ENCODE measurements at places on chromosomes 2 and 18.
A peak's percentile ranks its signal among the peaks of the same experiment; 100 is the strongest.

DNA sequence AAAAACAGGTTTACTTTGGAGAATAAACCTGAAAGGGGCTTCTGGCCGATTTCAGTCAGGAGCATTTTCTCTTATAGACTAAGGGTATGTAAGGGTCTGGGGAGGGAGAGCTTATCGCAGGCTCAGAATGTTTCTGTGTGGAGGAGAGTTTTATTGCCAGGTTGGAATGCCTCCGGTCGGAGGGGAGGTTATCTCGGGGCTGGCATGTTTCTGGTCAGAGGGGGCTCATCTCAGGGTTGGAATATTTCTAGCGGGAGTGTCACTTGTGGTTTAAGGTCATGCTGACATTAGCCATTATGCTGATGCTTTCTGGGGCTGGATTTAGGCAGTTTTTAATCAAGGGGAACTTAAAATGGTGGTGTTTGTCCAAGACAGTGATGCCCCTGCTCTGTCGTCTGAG is 333.6 kb downstream of the METTL4 start:
- DNase-seq, result no peak

DNA sequence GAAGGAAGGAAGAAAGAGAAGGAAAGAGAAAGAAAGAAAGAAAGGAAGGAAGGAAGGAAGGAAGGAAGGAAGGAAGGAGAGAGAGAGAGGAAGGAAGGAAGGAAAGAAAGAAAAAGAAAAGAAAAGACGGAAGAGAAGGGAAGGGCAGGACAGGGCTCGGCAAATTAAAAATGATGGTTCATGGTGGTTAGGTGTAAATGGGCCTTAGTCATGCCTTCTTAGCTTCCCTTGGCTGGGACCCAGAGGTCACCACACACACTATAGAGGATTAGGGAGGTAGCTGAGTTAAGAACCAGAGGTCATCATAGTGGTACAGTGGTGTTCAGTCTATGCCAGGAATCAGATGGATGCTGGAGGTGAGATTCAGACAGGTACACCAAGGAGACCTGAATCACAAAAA is 9.3 kb upstream of the ATL2 start:
- no peak for DNase-seq

- no peak for DNase-seq
Observed at GRCh38 chr2:105771836-105772235, 27.1 kb downstream of the NCK2 start.

- no peak for DNase-seq
Observed at GRCh38 chr2:39140322-39140847, 19.5 kb upstream of the SOS1 start.

- DNase-seq, result no peak
Observed at GRCh38 chr2:70959851-70960832, 18.3 kb upstream of the ANKRD53 start.

DNA sequence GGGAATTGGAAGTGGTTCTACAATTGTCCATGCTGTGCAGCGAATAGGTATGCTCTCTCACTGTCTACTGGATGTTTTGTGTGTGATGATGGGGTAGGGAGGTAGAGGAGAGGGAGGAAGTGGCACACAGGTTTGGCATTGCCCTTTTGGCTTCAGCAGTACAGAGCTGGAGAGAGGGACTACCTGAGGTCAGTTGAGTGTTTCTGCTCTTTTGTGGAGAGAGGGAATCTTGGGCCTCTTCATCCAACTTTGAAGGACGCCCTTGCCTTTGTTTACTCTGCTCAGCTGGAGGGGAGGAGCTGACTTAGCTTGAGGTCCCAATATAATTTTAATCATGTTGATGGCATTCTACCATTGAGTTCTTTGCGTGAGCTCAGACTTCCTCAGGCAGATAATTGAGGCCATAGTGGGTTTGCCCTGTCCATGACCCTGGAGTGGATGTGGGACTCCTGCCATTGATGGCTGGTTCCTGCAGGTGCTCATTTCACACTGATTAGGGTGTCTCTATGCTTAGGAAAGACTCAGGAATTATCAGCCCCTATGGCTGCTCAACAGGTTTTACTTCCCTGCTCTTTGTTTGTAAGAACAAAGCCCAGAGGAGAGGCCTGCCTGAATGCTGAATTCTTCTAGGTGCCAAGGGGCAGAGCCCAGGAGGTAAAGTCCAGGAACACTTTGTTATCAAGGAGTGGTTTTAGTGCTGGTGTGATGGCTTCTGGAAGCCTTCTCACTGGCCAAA is 7.2 kb downstream of the RPIA start:
- DNase-seq, result no peak

GRCh38 chr2:34099377-34099776 is 500.3 kb upstream of the FAM98A start:
- no peak for DNase-seq

DNA sequence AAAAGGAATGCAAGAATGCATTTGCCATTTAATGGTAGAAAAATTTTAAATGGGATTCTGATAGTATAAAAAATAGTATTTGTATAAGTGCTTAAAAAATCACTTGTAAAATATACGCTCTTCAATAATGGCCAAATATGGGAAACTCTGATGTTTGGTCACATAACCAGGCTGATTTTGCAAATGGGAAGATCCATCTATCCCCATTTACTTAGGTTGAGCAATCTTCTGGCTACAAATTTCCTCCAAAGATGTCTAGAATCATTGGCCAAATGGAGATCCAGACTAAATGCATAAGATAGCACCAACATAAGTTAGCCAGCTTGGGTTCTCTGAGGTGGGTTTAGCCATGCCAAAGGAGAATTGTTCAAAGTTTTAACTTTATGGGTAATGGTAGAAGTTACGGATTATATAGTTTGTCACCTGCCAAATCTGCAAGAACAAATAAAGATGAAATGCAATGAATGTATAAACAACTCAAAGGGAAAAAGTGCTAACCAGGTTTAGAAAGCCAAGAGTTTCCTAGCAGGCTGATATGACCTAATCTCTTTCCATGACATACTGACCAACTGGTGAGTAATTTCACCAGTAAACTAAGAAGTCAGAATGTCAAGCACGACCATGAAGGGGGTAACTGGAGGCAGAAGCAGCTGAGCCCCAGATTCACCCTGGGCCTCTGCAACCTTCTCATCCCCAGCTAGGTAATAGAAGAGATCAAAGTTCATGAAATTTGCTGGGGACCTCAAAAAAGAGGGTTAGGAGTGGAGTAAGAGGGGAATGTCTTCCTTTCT is 10.0 kb downstream of the RHOB start:
- DNase-seq, result no peak

DNA sequence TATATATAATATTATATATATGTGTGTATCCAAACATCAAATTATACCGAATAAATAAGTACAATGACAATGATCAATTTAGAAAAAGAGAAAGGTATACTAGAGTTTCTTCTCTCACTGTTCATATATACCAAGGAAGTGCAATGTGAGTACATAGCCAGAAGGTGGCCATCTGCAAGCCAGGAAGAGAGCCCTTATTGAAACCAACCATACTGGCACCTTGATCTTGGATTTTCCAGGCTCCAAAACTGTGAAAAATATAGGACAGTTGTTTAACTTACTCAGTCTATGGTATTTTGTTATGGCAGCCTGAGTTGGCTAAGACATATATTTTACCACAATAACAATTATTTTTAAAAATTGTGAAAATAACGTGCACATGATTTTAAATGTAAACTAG is 1490.2 kb upstream of the SLC39A10 start:
- DNase-seq, result no peak

- DNase-seq, result peak; percentile 73
Observed at GRCh38 chr2:45291296-45291701, 282.0 kb upstream of the SIX2 start.

GRCh38 chr2:224517963-224518362 is 67.2 kb downstream of the CUL3 start:
- no peak for DNase-seq

DNA sequence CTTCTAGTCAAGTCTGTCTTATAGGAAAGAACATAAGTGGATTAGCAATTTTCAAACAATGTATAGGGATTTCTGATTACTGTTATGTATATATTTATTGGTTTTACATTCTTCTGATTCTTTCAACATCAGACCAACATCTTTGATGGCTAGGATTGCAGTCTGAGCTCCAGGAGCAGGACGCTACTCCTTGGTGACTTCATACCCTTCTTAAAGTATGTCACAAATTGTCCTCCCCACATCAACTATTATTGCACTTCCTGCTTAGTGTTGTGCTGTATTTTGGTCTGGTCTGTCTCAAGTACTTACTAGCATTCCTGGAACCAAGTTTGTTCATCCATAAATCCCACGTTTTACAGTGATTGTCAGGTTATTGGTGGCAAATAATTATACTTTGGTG is 49.0 kb downstream of the MAP2 start:
- peak; percentile 36 for DNase-seq

DNA sequence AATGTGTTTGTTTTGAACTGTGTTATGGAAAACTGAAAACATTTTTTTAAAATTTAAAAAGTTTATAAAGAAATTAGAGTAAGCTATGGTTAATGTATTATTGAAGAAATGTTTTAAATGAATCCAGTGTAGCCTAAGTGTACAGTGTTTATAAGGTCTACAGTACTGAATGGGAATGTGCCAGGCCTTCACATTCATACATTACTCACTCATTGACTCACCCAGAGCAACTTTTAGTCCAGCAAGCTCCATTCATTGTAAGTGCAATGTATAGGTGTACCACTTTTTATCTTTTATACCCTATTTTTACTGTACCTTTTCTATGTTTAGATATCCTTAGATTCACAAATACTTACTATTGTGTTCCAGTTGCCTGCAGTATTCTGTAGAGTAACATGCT is 215.1 kb upstream of the THUMPD2 start:
- DNase-seq, result peak; percentile 76

DNA sequence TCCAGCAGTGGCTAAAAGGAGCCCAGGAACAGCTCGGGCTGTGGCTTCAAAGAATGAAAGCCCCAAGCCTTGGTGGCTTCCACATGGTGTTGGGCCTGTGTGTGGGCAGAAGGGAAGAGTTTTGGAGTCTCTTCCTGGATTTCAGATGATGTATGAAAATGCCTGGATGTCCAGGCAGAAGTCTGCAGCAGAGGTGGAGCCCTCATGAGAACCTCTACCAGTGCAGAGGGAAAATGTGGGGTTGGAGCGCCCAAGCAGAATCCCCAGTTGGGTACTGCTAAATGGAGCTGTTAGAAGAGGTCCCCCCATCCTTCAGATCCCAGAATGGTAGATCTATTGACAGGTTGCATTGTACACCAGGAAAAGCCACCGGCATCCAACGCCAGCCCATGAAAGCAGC is 412.1 kb downstream of the TDRD15 start:
- no peak for DNase-seq

Measured in brain microvascular endothelial cell (primary cell).